Lower lobe of right lung (tissue), 2 donors: ENCODE measurements at places on chromosomes 5 and 9. TPM values are rescaled to one million over a fixed set of nuclear protein-coding genes. Genes with fewer than 3 reads are reported as not detected.

DNA sequence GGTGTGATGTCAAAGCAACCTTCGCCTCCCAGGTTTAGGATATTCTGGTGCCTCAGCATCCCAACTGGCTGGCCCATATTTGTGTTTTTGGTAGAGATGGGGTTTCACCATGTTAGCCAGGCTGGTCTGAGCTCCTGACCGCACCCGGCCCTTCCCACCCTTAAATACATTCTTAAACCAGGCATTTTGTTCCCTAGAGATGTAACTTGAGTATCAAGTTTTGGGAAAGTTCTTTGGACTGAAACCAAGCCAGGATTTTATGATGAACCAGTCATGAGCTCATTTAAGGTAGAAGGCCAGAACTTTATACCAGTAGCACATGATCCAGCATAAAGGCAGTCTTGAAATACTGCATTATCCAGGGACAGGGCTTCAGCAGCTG, 3.5 kb downstream of the RPL7A start:
- no peak overlapping the region for H3K27ac ChIP-seq
- no peaks in the 10 kb centered on the region for H3K27me3 ChIP-seq
- no peak overlapping the region for H3K4me3 ChIP-seq
- H3K4me1 ChIP-seq, result peaks cover 38% of the 10 kb centered on the region
- H3K36me3 ChIP-seq, result peaks cover 56% of the 10 kb centered on the region
- DNase-seq, result no peak

GRCh38 chr5:172219296-172219695, 25.3 kb downstream of the EFCAB9 start:
- H3K27ac ChIP-seq, result no peak overlapping the region
- peaks cover 4% of the 10 kb centered on the region for H3K36me3 ChIP-seq
- H3K27me3 ChIP-seq, result no peaks in the 10 kb centered on the region

The SPATA31C1 gene
- total RNA-seq, result not detected

DNA sequence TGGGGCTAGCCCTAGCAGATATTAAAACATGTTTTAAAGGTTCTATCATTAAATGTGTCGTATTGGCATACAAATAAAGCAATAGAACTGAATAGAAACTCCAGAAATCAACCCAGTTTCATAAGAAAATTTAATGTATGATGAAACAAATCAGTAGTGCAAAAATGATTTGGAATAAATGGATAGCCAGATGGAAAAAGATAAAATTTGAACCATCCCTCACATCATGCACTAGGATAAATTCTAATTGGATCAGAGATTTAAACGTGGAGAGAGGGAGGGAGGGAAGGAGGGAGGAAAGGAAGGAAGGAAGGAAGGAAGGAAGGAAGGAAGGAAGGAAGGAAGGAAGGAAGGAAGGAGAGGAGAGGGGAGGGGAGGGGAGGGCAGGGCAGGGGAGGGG, 235.3 kb downstream of the SEC61B start:
- no peak for DNase-seq
- H3K4me1 ChIP-seq, result no peaks in the 10 kb centered on the region
- H3K4me3 ChIP-seq, result no peak overlapping the region
- H3K27ac ChIP-seq, result no peak overlapping the region

The FYB1 gene
- 51.0 TPM for total RNA-seq

DNA sequence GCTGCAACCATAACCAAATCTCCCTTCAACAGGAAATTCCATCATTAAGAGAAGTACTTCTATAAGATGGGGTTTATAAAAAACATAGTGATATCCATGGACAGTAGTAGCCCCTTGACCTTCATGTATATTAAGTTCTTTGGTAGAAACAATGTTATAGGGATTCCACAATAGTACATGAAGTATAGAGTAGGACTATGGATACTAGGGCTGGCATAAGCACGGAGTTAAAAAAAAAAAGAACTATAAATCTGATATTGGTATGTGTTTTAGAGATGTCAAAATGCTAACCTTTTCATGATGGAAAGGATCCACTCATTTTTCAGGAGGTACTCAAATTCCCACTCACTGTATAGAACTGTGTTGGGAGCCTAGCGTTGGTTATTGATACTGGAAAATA, 337.6 kb downstream of the FGF10 start:
- DNase-seq, result no peak
- H3K27ac ChIP-seq, result no peak overlapping the region
- H3K4me1 ChIP-seq, result no peaks in the 10 kb centered on the region
- H3K36me3 ChIP-seq, result no peaks in the 10 kb centered on the region

DNA sequence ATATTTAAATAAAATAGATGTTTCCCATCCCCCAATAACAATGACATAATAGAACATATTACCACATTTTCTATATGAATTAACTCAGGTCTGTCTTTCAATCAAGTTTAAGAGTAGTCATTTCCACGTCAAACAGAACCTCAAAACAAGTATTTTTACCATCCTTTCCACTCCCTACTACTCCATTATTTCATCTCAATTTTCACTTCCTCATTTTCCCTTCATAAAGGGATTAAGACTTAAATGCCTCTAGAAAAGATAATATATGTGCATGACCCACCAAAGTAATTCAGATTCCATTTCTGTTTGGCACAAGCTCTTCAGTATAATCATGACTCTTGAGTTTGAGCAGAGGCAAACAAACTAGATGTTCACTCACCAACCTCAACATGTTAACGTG, 40.4 kb downstream of the ELOVL7 start:
- no peaks in the 10 kb centered on the region for H3K27me3 ChIP-seq
- no peaks in the 10 kb centered on the region for H3K36me3 ChIP-seq
- H3K27ac ChIP-seq, result no peak overlapping the region
- no peaks in the 10 kb centered on the region for H3K4me1 ChIP-seq

DNA sequence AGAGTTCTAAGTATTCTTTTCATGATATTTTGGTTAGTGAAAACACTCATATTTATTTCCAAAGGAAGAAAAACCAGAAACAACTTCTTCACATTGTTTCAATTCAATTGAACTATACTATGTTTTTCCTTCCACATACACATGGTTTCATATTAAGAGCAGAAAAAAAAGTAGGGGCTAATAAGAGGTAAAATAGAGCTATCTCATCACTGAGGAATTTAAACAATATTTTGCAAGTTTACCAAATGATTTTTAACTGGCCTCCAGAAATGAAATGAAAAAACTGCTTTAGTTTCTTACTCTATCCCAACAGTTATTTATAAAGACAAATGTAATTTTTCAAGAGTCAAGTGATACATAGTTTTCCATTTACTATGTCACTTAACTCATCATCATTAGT, 233.5 kb downstream of the RFX3 start:
- no peaks in the 10 kb centered on the region for H3K4me1 ChIP-seq
- DNase-seq, result no peak
- H3K36me3 ChIP-seq, result peaks cover 3% of the 10 kb centered on the region
- no peaks in the 10 kb centered on the region for H3K27me3 ChIP-seq

GRCh38 chr5:134948911-134949310, 18.8 kb upstream of the CATSPER3 start:
- no peak for DNase-seq
- no peak overlapping the region for H3K27ac ChIP-seq
- H3K27me3 ChIP-seq, result no peaks in the 10 kb centered on the region
- H3K36me3 ChIP-seq, result no peaks in the 10 kb centered on the region

DNA sequence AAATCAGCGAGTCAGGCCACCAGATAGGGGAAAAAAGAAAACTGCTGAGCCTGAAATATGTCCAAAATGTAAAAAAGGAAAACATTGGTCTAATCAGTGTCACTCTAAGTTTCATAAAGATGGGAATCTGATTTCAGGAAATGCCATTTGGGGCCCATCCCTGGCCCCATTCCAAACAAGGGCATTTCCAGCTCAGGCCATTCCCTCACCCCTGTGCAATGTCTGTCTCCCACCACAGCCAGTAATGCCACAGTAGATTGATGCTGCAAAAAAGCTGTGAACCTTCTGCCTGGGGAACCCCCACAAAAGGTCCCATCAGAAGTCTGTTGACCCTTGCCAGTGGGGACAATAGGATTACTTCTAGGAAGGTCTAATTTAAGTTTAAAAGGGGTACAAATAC, 199.6 kb downstream of the YTHDC2 start:
- no peak overlapping the region for H3K4me3 ChIP-seq
- no peaks in the 10 kb centered on the region for H3K4me1 ChIP-seq
- H3K27ac ChIP-seq, result no peak overlapping the region
- H3K27me3 ChIP-seq, result no peaks in the 10 kb centered on the region
- H3K36me3 ChIP-seq, result no peaks in the 10 kb centered on the region

DNA sequence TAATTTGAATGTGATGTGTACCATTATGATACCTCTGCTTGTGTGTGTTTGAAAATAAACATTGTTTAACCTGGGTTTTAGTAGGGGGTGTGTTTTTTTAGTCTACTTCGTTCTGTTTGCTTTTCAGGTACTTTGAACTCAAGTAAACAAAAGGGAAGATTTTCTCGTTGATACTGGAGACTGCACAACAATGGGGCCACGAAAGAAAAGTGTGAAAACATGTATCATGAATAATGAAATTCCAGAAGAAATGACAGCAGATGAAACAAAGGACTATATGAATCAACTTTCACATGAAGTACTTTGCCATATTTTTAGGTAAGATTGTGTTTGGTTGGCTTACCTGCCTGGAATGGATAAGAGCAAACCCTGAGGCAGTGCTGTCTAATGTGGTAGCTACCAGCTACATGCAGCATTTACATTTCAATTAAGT, 10.8 kb downstream of the FBXO38 start:
- no peaks in the 10 kb centered on the region for H3K27me3 ChIP-seq
- no peak overlapping the region for H3K4me3 ChIP-seq
- H3K4me1 ChIP-seq, result peaks cover 58% of the 10 kb centered on the region
- H3K36me3 ChIP-seq, result peaks cover 25% of the 10 kb centered on the region

The OR1J4 gene
- total RNA-seq, result not detected
